Kidney tubule cell (primary cell): ENCODE measurements at places on chromosomes 16 and 17.

- no peak for DNase-seq
These were observed 13.1 kb upstream of the C16orf87 start for GRCh38 chr16:46843898-46844642.

- DNase-seq, result peak; percentile 85
These were observed 1.6 kb downstream of the MSRB1 start for GRCh38 chr16:1941162-1942046.

- peak; percentile 79 for DNase-seq
These were observed 7.2 kb downstream of the SPACA3 start for GRCh38 chr17:32998887-32999228.

- DNase-seq, result no peak
These were observed 11.9 kb upstream of the CCDC182 start for GRCh38 chr17:57756951-57757350.

GRCh38 chr17:7562208-7562605 is 488 bp downstream of the SENP3 start:
- no peak for DNase-seq

- DNase-seq, result no peak
These were observed 4.7 kb upstream of the FAAP100 start for GRCh38 chr17:81556863-81557262.

- no peak for DNase-seq
These were observed 278.3 kb downstream of the KCNJ2 start for GRCh38 chr17:70447588-70447987.

DNA sequence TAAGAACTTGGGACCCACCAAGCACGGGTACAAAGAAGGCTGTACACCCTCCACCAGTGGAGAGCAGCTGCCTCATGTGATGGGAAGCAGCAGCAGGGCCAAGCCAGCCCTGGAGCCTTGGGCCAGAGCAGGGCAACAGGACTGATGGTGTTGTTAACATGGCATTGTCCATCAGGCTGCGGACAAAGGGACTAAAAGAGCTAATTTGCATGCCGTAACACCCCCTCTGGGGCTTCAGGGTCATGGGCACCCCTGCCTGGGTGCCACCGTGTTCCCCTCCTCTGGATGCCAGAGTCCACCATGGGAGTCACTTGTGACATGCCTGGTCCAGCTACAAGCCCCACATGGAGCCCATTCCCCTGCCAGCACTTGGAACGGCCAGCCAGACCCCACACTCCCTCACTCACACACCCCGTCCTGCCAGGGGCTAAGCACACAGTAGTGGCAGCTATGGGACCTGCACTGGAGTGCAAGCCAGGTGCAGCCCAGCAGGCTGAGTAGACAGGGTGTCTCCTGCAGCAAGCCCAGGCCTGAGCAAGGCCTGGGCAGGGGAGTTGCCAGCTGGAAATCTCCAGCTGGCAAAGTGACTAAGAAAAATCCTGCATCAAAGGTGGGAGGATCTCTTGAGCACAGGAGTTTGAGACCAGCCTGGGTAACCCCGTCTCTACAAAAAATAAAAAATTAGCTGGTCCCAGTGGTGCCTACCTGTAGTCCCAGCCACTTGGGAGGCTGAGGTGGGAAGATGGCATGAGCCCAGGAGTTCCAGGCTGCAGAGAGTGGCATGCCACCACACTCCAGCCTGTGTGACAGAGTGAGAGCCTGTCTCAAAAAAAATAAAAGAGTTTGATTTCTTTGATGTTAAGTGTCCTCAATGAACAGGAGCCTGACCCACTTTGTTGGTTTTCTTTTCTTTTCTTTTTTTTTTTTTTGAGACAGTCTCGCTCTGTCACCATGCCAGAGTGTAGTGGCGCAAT is 33.7 kb downstream of the NOL11 start:
- no peak for DNase-seq

DNA sequence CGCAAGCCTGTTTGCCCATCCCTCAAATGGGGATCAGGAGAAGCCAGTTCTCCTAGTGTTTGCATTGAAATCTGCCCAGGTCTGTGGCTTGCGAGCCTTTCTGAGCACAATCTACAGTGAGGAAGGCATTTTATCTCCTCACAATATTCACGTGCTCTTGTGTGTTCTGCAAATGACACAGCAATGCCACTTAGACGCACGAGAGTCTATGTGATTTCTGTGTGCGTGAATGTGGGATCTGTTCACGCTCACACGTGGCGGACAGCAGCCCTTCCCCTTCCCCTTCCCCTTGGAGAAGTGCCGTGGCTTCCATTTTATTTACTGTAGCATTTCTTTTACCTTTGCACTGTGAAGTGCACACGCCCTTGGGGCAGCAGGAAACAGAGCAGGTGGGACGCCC is 17.7 kb upstream of the CBFA2T3 start:
- no peak for DNase-seq

DNA sequence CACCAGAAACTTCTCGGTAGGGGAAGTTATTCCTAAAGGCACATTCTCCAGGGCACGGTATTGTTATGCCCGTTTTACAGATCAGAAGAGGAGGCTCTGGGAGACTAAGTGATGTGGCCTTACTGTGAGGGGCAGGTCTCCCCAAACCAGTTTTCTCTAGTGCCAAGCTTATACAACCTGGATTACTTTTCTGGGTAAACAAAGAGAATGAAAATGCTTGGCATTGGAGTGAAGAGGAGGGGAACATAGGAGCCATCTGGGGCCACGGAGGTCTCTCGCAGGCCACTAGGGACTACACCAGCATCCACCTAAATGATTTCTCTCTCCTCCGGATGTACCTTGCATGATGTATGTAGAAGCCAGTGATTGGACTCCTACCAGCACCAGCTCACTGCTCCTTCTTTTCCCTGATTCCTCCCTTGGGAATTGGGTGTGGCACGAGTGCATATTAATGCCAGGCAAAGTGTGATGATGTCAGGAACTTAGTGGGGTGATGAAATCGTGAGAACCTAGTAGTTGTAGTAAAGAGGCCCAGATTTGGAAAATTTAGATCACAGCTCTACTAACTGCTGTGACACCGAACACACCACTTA is 674 bp downstream of the TOM1L1 start:
- DNase-seq, result peak; percentile 82

- DNase-seq, result no peak
These were observed 8.9 kb upstream of the HDAC5 start for GRCh38 chr17:44132275-44132821.

GRCh38 chr17:66670206-66670605 is 164.7 kb upstream of the CACNG5 start:
- DNase-seq, result no peak

DNA sequence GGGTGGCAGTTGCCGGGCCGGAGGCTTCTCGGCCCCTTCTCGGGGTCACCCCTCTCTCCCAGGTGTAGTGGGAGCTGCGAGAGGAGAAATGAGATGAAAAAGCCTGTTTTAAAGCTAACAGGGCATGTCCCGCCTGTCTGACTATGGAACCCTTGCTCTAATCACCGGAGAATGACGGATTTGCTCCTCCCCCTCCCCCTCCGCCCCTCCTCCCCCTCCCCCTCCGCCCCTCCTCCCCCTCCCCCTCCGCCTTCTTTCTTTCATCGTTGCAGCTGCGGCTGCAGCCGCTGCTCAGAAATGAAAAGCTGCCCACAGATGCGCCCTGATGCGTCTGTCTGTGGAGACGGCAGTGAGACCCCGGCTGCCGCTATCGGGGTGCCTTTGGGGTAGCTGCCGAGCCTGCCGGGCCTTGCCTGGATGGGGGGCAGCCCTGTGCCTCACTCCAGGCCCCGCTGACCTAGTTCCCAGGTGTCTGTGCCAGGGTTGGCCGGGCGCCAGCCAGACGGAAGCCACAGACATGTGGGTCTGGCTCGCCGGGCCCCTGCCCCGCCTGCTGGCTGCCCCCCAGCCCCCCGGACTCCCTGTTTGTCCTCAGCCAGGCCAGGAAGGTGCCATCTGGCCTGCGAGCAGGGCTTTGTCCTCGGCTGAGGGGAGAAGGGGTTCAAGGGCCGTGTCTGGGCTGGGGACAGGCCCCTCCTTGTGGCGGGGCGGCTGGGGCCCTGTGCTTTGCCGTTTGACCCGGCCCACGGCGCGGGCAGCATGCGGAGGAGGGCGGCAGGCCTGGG is 37.7 kb downstream of the GINS2 start:
- peak; percentile 30 for DNase-seq

DNA sequence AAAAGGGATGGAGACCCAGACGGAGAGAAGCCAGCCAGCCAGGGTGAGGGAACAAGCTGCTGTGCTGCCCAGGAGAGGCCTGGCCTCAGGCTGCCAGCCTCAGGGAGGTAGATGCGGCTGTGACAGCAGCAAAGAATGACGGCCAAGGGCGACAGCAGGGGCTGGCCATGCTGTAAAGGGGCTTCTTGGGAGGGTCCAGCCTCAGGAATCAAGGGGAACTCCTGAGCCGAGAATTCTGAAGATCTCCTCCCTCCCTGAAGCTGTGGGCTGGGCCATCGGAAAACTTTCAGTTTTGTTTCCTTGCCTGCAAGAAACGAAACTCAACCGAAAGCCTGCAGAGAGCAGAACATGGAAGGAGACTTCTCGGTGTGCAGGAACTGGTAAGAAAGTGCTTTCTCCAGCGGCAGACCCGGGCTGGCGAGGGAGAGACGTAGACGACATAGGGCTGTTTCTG is at the start of gene XAF1:
Gene XAF1 (plus strand): TSS at position 316 of the 454 bp plus-strand sequence. CDS start 33 bp downstream, at position 349.
- peak; percentile 21 for DNase-seq

- DNase-seq, result peak; percentile 39
These were observed 536.3 kb upstream of the EEF2KMT start for GRCh38 chr16:5633845-5634440.

DNA sequence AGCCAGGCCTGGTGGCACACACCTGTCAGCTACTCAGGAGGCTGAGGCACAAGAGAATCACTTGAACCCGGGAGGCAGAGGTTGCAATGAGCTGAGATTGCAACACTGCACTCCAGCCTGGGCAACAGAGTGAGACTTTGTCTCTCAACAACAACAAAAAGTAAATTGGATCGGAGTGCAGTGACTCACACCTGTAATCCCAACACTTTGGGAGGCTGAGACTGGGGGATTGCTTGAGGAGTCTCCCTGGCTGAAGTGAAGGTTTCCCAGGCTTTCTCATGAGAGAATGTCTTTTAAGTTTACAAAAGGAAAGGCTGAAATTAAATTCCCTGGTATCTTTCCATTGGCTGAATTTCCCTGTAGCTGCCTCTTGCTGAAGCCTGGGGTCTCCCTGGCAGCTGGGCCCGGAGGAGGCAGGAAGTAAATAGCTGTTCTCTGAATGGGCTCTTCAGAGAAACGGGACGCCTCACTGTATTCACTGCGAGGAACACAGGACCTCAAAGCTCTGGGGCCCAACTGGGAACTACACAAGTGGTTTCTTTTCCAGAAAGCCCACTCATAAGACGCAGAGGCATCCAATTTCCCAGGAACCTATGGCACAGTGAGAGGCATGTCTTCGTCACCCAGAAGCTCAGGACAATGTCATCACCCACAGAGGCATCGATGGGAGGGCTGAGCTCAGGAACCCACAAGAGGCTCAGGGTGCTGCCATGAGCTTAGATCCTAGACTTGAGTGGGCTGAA is 77.4 kb upstream of the SMURF2 start:
- peak; percentile 40 for DNase-seq

DNA sequence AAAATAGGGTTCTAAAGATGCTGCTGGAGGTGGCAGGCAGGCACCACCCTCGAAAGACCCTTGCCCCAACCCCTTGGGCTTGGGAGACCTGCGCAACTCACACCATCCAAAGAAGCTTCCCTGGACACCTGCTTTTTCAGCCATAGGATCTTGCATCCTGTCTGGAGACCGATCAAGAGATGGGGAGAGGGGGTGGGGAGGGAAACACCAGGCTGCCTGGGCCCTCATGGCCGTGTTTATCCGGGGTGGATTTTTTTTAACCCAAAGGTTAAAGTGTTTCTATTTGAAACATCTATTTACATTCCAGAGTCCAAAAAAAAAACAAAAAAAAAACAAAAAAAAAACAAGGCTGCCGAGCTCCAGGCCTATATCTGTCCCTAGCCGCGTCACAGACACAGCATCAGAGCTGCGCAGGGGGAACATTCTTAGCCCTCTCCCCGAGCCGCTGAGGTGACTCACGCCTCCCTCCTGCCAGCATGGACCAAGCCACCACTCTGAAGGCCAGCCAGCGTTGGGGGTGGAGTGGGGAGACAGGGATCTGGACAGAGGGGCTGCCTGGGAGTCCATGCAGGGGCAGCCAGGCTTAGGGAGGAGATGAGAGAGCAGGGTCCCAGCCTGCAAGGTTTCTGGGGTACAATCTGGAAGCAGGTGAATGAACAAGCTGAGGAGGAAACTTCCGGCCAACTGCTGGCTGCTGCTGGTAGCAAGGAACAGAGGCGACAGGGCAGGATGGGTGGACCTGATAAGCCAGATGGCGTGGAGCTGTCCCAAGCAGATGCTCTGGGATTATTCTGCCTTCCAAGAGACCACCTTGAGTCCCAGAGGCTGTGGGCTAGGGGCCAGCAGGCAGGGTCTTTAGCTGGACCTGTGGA is 14.8 kb downstream of the HDAC5 start:
- peak; percentile 81 for DNase-seq
